ENCODE measurements at places on chromosomes 1 and 21. TPM values are rescaled to one million over a fixed set of nuclear protein-coding genes. Genes with fewer than 3 reads are reported as not detected.

Gene LCE1A
- not detected for total RNA-seq

Gene RAB7B
- total RNA-seq = 4.2 TPM

Gene INTS11
- total RNA-seq = 61.2 TPM

Gene OR10K2
- total RNA-seq = not detected

Gene IFNGR2
- total RNA-seq = 52.5 TPM

Gene SLC45A1
- 1.9 TPM for total RNA-seq

Gene VWA5B1
- total RNA-seq = not detected

Gene GSTM5
- 5.8 TPM for total RNA-seq

Gene SLC2A1
- total RNA-seq = 118 TPM

Gene LRRC53
- not detected for total RNA-seq

Gene HIVEP3
- total RNA-seq = 1.6 TPM

Data from fibroblast of villous mesenchyme (primary cell).